ENCODE measurements at places on chromosomes 6 and 20.

DNA sequence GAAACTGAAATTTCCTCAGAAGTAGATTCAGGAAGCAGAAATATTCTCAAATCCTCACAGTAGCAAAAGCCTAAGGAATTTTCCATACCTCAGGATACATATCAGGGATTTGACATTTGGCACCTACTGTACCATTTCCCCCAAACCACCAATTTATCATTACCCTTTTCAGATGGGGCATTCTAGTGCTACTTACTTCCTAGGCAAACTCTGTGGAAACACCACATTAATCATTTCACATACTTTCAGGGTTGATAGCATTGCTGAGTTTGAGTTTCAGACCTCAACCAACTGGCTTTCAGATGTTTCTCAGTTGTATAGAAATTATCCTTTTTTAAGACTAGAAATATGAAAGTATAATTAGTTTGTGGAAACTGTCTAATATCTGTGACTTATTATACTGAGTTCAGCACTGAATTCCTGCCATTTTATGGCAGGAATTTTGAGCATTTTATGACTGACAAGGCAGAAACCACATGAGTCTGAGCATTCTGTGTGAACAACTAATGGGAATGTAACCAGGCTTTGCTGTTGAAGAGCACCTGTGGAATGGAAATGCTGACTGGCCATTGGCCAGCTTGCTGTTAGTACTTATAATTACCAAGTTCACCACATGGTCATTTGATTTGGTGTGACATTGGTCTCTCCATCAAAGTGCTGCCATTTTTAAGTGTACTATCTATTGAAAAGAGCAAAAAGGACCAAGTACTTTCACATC is 35.1 kb upstream of the IRAK1BP1 start:
- no peak for DNase-seq

GRCh38 chr6:116409756-116410155 is 39.0 kb downstream of the DSE start:
- no peak for DNase-seq

DNA sequence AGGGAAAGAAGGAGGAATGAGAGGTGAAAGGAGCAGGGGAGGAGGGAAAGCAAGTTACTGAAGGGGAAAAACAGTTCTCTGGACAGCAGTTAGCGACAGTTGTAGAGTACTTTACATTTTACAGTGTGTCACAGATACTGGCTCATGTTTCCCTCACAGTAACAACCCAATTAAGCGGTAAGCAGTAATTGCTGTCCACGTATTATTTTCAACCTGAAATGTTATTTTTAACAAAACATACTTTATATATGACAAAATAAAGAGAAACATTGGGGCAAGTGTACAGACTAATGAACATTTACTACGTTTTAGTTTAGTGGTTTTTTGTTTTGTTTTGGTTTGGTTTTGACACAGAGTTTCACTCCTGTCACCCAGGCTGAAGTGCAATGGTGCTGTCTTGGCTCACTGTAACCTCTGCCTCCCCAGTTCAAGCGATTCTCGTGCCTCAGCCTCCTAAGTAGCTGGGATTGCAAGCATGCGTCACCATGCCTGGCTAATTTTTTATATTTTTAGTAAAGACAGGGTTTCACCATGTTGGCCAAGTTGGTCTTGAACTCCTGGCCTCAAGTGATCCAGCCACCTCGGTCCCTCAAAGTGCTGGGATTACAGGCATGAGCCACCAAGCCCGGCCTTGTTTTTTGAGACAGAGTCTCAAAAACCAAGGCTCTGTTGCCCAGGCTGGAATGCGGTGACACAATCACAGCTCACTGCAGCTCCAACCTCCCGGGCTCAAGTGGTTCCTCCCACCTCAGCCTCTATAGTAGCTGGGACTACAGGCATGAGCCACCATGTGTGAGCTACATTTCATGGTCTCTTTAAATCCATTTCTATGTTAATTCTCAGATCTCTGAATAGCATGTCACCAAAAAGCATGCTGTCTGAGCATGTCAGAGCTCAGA is 22.6 kb upstream of the BTN3A2 start:
- DNase-seq: peak; percentile 55

DNA sequence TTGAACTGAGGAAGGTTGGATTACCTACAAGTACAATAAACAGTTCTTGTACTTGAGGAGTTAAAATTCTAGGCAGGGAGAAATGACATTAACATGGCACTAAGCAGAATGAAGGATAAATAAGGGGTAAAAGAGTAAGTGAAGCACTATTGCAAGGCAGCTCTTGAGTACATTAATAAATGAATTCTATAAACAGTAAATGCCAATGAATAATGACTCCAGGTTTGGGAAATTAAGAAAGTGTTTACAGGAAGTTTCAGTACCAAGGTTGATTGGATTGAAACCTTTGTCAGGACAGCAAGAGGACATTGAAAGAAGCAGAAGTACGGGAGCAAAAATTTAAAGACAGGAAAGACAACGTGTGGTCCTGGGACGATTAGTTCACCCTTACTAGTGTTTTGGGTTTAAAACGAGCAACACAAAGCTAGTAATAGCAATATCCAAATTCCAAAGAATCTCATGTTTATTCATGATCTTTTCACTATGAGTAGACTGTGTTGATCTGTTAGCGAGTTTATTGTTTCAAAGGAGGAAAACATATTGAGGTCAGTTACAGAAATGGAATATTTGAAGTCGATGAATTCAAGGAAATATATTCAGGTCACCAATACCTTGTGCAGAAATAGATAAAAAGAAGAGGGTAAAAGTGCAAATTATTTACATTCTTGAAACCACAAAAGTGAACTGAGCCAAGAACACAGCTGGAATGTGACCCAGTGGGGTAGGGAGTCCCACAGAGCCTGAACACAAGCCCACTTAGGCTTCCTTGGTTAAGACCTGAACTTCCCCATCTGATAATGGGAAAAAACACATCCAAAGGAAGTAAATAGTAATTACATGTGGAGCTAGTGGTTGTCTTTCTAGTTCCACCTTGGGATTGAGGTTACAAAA is 80.8 kb downstream of the MKKS start:
- no peak for DNase-seq

- DNase-seq: no peak
These were observed 14.5 kb upstream of the SIRPA start for GRCh38 chr20:1880529-1881239.

DNA sequence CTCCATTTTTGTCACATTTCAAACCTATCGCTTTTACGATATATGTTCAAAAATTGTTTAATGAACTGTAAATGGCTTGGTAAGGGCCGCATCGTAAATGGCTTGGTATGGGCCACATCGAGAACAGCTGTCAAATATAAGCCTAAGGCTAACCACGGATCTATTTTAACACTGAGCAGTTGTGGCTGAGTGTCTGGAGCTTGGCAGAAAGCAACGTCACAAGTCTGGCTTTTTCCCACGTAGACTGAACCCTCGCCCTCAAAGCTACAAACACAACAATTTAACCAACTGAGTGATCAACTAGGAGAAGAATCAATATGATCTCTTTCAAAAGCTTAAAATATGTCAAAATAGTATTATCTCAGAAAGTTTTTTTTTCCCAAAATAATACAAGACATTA is 71.4 kb upstream of the PRSS16 start:
- peak; percentile 67 for DNase-seq

- DNase-seq: no peak
These were observed 168.4 kb downstream of the GJA10 start for GRCh38 chr6:90062667-90063066.

Measured in IMR-90 (cell line).